ENCODE measurements at places on chromosomes 11 and 22.

- DNase-seq: no peak
These were observed 1.5 kb upstream of the SLC7A4 start for GRCh38 chr22:21033895-21034294.

GRCh38 chr22:35534091-35534490 lies 6.5 kb upstream of the RASD2 start:
- DNase-seq: no peak

DNA sequence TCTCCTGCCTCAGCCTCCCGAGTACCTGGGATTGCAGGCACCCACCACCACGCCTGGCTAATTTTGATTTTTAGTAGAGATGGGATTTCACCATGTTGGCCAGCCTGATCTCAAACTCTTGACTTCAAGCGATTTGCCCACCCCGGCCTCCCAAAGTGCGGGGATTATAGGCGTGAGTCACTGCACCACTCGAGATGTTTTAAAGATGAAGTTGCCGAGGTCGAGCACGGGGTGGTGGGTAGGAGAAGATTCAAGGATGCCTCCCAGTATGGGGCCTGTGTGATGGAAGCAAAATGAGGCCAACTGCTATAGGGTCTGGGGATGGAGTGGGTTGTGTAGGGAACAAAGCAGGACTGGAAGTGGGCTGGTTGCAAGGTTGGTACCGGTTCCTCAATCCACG lies 245.2 kb downstream of the MN1 start:
- DNase-seq: no peak

- no peak for DNase-seq
These were observed 21.4 kb downstream of the CHKA start for GRCh38 chr11:68099474-68100405.

DNA sequence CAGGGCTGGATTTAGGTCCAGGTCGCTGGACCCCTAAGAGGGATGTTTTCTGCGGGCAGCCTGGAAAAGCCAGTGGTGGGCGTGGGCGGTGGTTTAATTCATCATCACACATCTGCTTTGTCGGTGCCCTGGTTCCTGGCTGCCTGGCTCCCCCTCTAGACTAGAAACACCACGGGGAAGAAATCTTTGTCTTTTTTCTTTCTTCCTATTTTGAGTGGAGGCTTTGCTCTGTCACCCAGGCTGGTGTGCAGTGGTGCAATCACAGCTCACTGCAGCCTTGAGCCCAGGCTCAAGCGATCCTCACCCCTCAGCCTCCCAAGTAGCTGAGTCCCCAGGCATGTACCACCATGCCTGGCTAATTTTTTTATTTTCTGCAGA lies 86.6 kb upstream of the LINC01488 start:
- DNase-seq: no peak

DNA sequence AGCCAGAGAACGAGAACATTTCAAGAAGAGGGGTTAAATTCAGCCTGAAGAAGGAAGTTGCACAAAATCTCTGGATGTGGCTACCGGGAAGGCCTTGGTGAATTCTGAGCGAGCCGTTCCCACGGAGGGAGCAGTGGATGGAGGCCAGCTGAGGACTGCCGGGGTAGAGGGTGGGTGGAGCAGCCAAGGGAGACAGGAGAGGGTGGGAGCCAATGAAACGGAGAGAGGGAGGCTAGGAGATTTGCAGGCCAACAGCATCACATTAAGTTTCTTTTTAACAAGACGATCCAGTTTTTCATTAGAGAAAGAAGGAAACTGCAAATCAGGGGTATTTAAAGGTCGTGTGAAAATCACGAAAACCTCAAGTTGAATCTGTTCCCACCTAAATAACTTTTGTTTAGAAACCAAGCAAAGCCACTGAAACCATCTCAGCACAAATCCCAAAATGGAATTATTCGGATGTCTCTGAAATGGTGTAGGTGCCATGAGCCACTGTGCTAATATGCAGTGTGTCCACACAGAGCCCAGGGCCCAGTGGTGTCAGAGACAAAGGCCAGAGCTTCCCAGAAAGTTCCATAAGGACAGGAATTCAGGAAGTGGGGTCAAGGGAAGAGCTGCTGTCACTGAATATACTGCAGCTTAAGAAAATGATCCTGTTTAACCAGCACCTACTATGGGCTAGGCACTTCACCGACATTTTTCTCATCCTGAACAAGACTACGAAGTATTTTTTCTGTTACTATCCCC lies 59.7 kb upstream of the SLC35C1 start:
- no peak for DNase-seq

DNA sequence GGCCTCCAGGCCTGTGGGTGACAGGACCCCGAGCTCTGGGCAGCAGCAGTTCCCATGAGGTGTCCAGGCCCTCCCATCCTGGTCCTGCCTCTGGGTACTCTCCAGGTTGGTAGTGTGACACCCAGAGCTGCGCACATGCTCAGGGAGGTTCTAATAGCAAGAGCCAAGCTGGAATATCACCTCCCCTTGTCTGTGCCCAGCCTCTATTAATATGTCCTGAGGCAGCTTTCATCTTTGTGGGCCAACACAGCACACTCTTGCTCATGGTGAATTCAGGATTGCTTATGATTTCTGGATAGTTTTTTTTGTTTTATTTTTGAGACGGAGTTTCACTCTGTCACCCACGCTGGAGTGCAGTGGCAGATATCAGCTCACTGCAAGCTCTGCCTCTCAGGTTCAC lies 3.3 kb downstream of the P2RX6 start:
- no peak for DNase-seq

DNA sequence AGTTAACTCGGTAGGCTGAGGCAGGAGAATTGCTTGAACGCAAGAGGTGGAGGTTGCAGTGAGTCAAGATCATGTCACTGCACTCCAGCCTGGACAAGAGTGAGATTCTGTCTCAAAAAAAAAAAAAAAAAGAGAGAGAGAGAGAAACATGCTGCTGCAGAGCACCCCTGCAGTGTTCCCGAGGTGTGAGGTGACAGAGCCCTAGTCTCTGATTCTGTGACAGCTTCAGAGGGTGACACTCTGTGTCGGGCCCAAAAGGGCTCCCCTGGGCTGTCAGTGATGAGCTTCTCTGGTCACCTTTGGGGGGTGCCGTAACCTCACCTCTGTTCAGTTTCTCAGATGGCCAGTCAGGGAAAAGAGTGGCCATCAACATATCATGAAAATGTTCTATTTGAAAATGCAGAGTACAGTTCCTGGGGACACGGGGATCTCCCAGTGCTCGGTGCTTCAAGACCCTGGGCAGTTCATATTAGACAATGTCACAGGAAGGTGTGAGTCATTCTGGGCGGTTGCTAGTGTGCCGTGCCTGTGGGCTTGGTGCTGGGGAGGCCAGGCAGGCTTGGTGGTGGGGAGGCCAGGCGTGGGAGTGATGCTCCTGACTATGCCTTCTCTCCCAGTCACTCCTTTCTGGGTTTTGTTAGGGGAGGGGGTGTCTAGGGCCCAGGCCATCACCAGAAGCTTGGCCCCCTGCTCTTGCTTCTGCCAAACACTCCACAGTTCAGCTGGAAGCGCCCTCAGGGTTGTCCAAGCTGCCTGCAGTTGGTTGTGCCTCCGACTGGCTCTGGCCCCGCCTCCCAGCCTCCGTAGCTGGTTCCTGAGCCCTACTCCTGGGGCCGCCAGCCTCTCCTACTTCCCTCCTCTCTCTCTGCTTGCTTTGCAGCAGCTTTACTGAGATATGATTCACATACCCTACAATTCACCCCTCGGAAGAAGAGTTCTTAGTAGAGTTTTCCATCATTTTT lies 52.5 kb upstream of the CLDN5 start:
- DNase-seq: peak; percentile 83

DNA sequence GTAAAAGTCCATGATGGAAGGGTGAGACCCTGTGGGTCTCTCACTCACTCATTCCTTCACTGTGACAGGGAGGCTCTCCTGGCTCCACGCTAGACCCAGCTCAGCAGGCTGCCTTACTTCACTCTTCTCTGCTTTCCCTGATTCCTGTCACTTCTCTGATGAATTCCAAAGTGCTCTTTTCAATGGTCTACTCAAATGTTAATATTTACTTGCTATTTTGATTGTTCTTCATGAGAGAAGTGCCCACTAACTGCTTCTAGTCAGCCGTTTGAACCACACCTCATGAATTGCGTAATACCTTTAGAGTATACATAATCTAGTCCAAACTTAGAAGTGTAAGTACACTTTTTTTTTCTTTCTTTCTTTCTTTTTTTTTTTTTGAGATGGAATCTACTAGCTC lies 1350.2 kb upstream of the RAG2 start:
- no peak for DNase-seq

DNA sequence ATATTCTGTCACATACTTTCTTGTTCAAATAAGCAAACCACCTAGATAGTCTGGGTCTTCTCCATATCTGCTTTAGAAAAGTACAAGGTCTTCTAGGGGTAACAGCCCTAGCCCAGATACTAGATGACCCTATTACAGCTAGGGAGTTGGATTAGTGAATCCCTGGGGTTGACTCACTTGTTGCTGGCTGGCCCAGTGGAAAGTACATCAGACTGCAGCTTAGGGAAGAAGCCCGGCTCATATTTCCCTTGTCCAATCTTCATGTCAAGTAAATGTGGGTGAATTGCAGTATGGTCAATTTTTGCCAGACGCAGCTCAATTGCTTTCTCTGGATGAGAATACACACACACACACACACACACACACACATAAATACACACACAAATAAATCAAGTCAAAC lies 79.1 kb upstream of the SCUBE2 start:
- DNase-seq: no peak

- DNase-seq: no peak
These were observed 515 bp downstream of the CTR9 start for GRCh38 chr11:10751581-10751940.

DNA sequence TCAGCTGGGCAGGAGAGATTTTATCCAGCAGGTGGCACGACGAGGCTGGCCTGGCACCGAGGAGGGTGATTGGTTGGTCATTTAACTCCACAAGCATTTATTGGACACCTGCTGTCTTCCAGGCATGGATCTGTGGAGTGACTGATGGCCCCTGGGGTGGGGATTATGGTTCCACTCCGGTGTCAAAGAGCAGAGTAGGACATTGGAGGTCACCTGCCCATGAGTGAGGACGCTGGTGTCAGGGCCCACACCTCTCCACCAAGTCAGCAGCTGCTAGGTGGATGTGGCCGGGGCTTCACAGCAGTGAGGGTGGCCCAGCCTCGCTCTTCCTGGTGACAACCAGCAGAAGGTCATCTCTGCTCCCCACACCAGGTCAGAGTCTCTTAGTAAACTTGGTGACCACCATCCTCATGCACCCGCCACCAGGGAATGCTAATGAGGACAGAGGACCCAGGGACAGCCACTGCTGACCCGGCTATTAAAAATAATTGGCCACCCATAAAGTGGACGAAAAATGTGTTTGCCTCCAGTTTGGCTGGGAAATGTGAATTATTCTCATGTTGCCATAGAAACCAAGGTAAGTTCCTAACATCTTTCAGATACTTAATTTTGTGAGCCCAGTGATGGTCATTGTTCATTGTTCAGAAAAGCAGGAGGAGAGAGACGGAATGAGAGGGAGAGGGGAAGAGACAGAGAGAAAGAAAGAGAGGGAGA lies 428.7 kb downstream of the TBC1D22A start:
- DNase-seq: no peak

DNA sequence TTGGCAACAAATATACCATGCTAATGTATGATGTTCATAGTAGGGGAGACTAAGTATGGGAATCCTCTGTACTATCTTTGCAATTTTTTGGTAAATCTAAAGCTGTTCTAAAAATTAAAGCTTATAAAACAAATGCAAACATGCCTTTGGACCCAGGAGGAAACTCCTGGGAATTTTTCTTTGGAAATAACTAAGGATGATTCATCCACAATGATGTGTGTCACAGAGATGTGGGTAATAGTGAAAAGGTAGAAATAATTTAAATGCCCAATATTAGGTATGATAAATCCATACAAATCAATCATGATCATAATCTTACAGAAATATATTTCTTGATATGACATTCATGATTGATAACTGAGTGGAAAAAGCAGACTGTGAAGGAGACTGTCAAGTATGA lies 135.8 kb downstream of the TRIM44 start:
- DNase-seq: no peak

GRCh38 chr11:116557282-116557681 lies 215.5 kb downstream of the BUD13 start:
- no peak for DNase-seq

- DNase-seq: peak; percentile 38
These were observed 4.4 kb downstream of the INS start for GRCh38 chr11:2156416-2157182.

DNA sequence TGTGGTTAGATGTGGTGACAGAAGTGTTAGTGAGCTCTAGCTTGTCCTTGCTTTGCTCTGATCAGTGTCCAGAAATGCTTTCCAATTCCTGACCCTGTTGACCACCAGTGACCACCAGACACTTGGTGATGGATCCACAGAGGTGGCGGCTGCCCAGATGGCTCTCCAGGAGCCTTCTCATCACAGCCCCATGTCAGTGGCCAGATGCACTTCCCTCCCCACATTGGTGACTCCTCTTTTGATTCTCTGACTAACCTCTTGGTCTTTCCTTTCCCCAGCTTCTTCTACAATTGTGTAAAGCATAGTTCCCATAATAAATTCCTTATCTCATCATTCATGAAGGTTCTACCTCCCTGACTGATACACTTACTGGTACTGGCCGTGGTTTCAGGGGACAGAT lies 40.1 kb upstream of the CXCR5 start:
- DNase-seq: no peak

DNA sequence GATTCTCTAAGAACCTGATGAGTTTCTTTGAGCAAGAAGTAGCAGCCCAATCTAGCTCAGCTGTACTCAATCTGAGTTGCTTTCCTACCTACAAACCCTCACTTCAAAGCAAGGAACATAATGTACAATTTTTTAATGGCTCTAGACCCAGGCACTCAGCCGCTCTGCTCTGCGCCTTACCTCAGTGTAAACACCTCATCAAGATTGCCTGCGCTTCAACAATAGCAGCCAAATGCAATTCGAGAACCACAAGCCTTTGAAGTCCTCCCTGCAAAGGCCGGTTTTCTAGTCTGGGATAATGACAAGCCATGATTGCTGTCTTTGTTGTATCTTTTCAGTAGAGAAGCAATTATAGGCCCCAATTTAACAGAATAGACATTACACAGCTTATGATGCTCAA lies 38.0 kb downstream of the JHY start:
- DNase-seq: no peak

- peak; percentile 82 for DNase-seq
These were observed 9.5 kb upstream of the EHD1 start for GRCh38 chr11:64887757-64888405.

DNA sequence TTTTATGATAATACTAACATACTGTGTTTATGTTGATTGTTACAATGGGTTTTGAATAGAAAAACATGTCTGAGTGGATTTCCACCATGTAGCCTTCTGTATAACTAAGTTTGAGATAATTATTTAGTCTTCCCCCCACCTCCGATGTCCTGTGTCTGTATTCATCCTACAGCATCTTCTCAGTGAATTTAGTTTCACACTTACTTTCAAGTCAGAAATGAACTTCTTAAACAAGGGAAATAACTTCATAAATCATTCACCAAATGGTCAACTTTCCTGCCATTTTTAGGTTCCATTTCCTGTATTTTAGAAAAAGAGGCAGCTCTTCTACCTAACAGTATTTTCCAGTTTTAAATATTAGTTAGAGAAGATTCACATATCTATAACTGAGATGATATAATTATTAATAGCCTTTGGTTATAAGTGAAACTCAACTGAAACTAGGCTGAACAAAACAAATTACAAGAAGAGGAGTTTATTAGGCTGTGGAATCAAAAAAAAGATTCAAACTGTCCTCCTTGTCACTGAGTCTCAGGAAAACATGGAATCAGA lies 3.5 kb downstream of the OR51B5 start:
- DNase-seq: no peak

GRCh38 chr11:90220391-90220790 lies 2.5 kb downstream of the CHORDC1 start:
- no peak for DNase-seq

Measured in T-helper 2 cell treated with Interferon-gamma antibody and Interleukin-4, amounts not matched to agents 5 μg/mL and 100 μg/mL, for 36 hours (primary cell).